Activated CD8-positive, alpha-beta memory T cell treated with anti-CD3 and anti-CD28 coated beads for 1 hour (primary cell): ENCODE measurements at places on chromosomes 13 and 19.
A peak's percentile ranks its signal among the peaks of the same experiment; 100 is the strongest.

- no peak for DNase-seq
Measured at GRCh38 chr13:50250401-50250800, 235.2 kb downstream of the KCNRG start.

GRCh38 chr19:44613295-44614178, at the start of gene IGSF23:
Gene IGSF23, plus strand, starts transcription at chr19:44613563. Its CDS starts 83 bp downstream, at chr19:44613646.
- DNase-seq: no peak

DNA sequence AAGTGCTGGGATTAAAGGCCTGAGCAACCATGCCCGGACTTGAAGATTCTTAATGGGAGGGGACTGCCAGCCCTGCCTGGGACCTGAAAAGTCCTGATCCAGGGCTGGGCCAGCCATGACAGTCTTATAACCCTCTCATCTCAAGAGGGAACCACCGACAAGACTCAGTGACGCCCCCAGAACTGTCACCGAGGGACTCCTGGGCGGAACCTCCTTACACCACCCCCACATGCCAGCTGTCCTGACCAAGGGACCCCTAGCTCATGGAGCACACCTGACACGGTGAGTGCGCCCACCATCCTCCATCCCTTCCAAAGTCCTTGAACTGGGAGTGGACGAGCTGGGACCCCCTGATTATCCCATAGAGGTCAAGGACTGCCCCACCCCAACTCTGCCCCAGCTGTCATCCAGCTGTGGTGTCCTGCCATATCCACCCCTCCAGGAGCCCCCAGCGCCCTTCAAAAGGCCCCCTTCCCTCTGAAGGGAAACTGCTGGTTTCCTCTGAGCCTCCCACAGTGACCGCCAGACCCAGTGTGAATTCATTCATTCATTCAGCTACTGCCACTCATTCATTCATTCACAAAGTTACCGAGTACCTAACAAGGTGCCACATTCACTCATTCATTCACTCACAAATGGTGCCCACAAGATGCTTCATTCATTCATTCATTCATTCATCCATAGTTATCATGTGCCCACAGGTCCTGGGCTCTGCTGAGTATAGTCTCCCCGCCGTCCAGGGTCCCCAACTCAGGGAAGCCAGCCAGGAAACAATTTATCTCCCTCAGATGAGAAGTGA, 3.7 kb downstream of the NDUFA11 start:
- DNase-seq: no peak

DNA sequence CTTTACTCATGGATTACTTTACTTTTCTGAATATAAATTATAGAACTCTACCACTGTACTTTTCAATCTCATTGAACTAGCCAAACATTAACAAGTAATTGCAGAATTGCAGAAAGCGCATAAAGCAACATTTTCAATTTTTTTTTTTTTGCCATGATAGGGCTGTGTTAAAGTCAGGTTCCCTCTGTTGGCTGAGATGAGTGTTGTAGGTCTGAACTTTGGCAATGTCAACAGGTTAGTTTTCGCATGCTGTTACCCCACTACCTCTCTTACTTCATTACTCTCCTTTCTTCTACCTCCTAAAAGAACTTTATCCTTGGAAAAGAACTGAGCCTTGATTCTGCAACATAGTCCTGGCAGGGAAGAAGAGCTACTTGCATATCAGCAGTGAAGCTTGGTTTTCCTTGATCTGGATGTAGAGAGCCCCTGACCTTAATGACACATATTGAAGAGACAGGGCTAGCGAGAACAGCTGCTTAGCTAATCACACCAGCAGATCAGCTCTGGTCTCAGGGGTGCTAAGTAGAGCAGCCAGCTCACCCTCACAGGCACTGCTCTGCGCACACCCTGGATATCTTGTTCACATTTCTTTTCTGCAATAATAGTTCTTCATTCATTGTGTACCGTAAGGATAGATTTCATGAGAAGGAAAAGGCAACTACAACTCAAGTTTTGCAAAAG, 119.5 kb downstream of the FLT1 start:
- DNase-seq: no peak

GRCh38 chr19:56270676-56271075, 1.9 kb upstream of the EDDM13 start:
- no peak for DNase-seq

DNA sequence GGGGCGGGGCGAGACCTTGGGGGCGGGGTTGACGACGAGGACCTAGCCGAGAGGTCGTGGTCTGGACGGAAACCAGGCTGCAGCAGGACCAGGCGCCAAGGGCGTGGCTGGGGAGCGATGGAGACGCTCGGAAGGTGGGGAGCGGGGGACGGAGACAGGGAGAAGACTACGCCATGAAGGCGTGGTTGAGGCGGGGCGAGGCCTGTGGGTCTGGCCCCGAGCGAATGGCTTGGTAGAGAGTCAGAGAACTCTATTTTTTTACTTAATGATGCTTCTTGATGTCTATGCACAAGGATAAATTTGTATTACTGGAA, 674 bp upstream of the FBXL12 start:
- DNase-seq: no peak

DNA sequence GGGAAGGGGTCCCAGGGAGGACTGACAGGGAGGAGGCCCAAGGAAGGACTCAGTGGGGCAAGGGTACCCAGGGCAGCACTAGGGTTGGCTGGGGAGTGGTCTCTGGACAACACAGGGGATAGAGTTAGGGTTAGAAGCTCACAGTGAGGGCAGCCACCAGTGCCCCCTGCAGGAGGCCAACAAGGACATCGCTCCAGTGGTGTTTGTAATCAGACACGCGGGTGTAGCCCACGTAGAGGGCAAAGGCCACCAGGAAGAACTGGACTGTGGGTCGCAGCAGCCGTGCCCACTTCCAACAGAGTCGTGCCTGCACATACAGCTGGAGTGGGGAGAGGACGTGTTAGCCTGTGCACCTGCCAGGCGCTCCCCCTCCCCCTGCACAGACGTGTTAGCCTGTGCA, 9.2 kb downstream of the PLPP2 start:
- DNase-seq: no peak

GRCh38 chr19:40163541-40164129, 27.6 kb upstream of the MAP3K10 start:
- no peak for DNase-seq

- DNase-seq: no peak
Measured at GRCh38 chr13:20526664-20527063, 1.0 kb upstream of the CRYL1 start.

DNA sequence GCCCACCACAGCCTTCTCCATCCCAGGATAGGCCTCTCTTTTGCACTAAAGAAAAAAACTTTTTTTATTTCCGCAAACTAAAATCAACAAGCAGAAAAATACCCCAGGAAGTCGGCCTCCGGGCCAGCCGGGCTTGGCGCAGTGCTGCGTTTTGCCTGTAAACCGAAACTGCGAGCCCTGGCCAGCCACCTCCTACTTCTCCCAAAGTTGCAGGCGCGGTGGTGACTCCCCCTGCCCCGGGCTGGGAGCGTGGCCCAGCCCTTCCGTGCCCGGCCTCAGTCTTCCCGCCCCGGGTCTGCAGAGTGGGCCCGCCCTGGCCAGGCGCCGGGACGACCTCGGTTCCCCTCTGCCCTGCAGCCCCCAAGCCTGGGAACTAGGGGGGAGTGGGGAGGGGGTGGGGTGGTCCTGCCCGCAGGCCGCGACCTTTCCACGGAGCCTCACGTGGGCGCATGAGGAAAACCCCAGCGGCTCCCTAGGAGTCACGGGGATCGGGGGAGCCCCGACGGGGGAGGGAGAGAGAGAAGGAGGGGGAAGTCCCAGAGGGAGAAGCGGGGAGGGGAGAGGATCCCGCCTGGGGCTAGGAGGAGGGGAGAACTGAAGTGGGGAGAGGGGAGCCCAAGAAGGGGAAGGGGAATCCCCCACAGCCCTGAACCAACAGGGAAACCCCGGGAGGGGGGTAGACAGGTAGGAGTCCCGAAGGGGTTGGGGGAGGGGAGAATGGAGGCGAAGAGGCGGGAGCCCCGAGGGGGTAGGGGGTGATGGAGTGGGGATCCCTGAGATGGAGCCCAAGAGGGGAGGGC, 3.0 kb downstream of the GADD45B start:
- DNase-seq: no peak

GRCh38 chr13:22271903-22272302, 601.0 kb downstream of the FGF9 start:
- DNase-seq: no peak

- no peak for DNase-seq
Measured at GRCh38 chr19:19399733-19400433, 5.6 kb upstream of the GATAD2A start.

GRCh38 chr19:45443462-45444317, 20.0 kb upstream of the ERCC1 start:
- no peak for DNase-seq

- DNase-seq: peak; percentile 42
Measured at GRCh38 chr19:10553943-10554381, 10.3 kb downstream of the ATG4D start.

GRCh38 chr13:110330491-110331011, 23.5 kb downstream of the COL4A2 start:
- no peak for DNase-seq

DNA sequence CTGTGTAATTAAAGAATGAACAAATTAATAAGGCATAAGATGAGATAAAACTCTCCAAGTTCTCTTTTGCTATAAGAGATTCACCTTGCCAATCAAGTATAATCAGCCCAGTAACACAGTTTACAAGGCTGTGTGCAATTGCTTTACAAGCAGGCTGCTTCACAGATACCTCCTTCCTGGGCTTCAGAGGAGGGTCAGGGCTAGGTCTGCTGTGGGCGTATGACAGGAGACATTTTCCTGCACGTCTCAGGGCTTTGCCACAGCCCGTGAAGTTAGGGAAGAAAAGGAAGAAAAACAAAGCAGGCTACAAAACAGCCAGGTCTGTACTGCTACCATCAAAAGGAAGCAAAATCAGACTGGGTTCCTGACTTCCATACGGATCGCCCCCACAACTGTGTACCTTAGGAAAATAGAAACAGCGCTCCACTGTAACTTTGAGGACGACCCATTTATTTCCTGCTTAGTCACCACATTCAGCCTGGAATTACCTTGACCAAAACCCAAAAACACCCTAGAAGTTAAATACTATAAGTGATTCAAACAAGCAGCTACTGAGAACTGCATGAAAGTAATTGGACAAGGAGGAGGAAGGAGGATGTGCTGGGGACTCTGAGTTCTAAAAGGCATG, 12.4 kb downstream of the EFNB2 start:
- no peak for DNase-seq

GRCh38 chr13:41645331-41645730, 188.0 kb downstream of the RGCC start:
- DNase-seq: no peak

- no peak for DNase-seq
Measured at GRCh38 chr19:15813916-15814315, 1.5 kb downstream of the OR10H1 start.

- no peak for DNase-seq
Measured at GRCh38 chr13:97268772-97269171, 46.6 kb downstream of the MBNL2 start.

DNA sequence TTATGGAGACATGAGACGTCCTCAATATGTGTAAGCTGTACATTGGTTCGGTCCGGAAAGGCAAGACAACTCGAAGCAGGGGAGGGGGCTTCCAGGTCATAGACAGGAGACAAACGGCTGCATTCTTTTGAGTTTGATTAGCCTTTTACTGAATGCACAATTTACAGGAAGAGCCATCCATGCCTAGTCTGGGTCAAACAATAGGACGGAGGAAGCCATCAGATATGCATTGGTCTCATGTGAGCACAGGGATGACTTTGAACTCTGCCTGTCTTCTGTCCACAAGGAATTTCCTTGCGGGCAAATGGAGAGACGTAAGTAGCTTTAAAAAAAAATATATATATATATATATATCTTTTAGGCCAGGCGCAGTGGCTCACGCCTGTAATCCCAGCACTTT, 1.9 kb upstream of the CCNP start:
- DNase-seq: no peak

- DNase-seq: no peak
Measured at GRCh38 chr19:56476651-56477428, at the start of gene ZNF667. Gene ZNF667, minus strand, starts transcription at chr19:56477345. Its CDS starts 14,975 bp downstream, at chr19:56462370.

DNA sequence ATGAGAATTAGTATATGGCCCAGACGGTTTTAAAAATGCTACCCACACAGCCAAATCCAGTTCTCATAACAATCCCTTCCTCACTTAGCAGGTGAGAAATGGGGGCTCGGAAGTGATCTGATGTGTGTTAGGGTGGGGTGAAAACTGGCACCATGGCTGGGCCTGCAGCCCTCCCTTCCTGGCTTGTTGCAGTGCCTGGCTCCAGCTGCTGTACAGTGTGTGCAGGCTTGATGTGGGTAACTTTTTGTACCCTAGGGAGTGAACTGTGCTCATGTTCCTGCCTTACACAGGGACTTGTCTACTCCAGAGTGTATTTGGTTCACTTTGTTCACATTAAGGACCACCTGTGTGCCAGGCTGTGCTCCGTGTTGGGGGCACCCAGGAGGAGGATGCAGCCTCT, 177.2 kb downstream of the LMO7 start:
- no peak for DNase-seq

GRCh38 chr19:17549085-17549740, 6.2 kb upstream of the COLGALT1 start:
- no peak for DNase-seq

DNA sequence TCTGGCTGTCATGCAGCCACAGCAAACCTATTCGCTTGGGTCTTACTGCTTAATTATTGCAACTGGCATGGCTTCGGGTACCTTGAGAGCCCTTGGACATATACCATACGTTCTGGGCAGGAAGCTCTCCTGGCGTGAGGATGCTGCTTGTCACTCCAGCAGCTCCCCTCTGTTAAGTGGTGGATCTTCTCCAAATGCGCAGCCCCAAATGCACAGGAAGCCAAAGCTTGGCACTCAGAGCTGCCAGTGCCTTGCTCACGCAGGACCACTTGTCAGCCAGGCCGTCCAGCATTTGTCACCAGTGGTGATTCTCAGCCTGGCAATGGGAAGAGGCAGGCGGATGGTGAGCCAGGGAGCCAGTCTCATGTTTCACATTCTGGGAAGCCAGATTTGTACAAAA, 158.6 kb downstream of the KATNAL1 start:
- no peak for DNase-seq

GRCh38 chr19:8585894-8586750, 8.9 kb upstream of the MYO1F start:
- DNase-seq: no peak

GRCh38 chr13:23724196-23724970, 154.2 kb downstream of the TNFRSF19 start:
- no peak for DNase-seq

GRCh38 chr19:49930483-49931011, 1.2 kb upstream of the NUP62 start:
- DNase-seq: no peak
